A549 treated with CORT108297 at 1 μM for 4 hours (cell line): ENCODE measurements at places on chromosomes 5 and 9. TPM values are rescaled to one million over a fixed set of nuclear protein-coding genes. Genes with fewer than 3 reads are reported as not detected.

CCL27 gene
- 0.15 to 0.21 TPM (median 0.16 TPM) in 3 of 5 replicates, not detected in the others for total RNA-seq

ENTREP1 gene
- total RNA-seq = 0.43 to 0.74 TPM (median 0.57 TPM) in 5 replicates

CFAP157 gene
- 0.04 to 0.07 TPM (median 0.06 TPM) in 3 of 5 replicates, not detected in the others for total RNA-seq

KIF24 gene
- 3.0 to 3.7 TPM (median 3.3 TPM) in 5 replicates for total RNA-seq

SHLD3 gene
- 2.0 to 3.3 TPM (median 2.2 TPM) in 5 replicates for total RNA-seq

ARHGEF37 gene
- 0.72 to 1.2 TPM (median 0.87 TPM) in 5 replicates for total RNA-seq

GRXCR2 gene
- not detected in 5 replicates for total RNA-seq

ANGPTL2 gene
- 0.04 TPM in 1 of 5 replicates, not detected in the others for total RNA-seq

SV2C gene
- not detected in 5 replicates for total RNA-seq

FCN2 gene
- not detected in 5 replicates for total RNA-seq

ZNF366 gene
- not detected in 5 replicates for total RNA-seq

DOCK2 gene
- total RNA-seq = 1.3 to 4.0 TPM (median 2.9 TPM) in 5 replicates

TGFBR1 gene
- 42.6 to 90.6 TPM (median 66.1 TPM) in 5 replicates for total RNA-seq

DMRT3 gene
- not detected in 5 replicates for total RNA-seq

SNCAIP gene
- 0.03 to 0.05 TPM in 2 of 5 replicates, not detected in the others for total RNA-seq

LURAP1L gene
- total RNA-seq = 14.9 to 18.6 TPM (median 18.1 TPM) in 5 replicates

CLK4 gene
- 9.0 to 11.9 TPM (median 9.3 TPM) in 5 replicates for total RNA-seq

PLAC8L1 gene
- total RNA-seq = 0.16 to 0.47 TPM (median 0.24 TPM) in 4 of 5 replicates, not detected in the other

NR2F1 gene
- total RNA-seq = 3.8 to 5.7 TPM (median 4.7 TPM) in 5 replicates

ARSI gene
- total RNA-seq = 30.7 to 50.7 TPM (median 44.2 TPM) in 5 replicates

SLC34A1 gene
- 0.02 TPM in 1 of 5 replicates, not detected in the others for total RNA-seq

NEUROG1 gene
- total RNA-seq = not detected in 5 replicates

EEIG1 gene
- 50.6 to 81.0 TPM (median 63.1 TPM) in 5 replicates for total RNA-seq

CD14 gene
- total RNA-seq = 4.2 to 5.3 TPM (median 4.5 TPM) in 5 replicates

DNAI1 gene
- 0.07 to 0.21 TPM (median 0.12 TPM) in 5 replicates for total RNA-seq

OR1J2 gene
- total RNA-seq = not detected in 5 replicates

C9orf40 gene
- 7.4 to 13.0 TPM (median 11.4 TPM) in 5 replicates for total RNA-seq

STARD4 gene
- 3.8 to 4.7 TPM (median 4.6 TPM) in 5 replicates for total RNA-seq

MORN5 gene
- not detected in 5 replicates for total RNA-seq

ESM1 gene
- 0.06 TPM in 1 of 5 replicates, not detected in the others for total RNA-seq

TOMM5 gene
- 296 to 357 TPM (median 336 TPM) in 5 replicates for total RNA-seq

MVB12B gene
- total RNA-seq = 5.8 to 8.1 TPM (median 7.4 TPM) in 5 replicates

SPACA9 gene
- total RNA-seq = 4.8 to 5.2 TPM (median 5.1 TPM) in 5 replicates

CBY3 gene
- total RNA-seq = not detected in 5 replicates

SPINK1 gene
- total RNA-seq = 0.28 to 1.3 TPM (median 0.58 TPM) in 5 replicates

GRIA1 gene
- total RNA-seq = not detected in 5 replicates

GPX8 gene
- total RNA-seq = 36.3 to 49.8 TPM (median 38.0 TPM) in 5 replicates

CER1 gene
- total RNA-seq = not detected in 5 replicates

C5 gene
- 10.6 to 13.3 TPM (median 12.3 TPM) in 5 replicates for total RNA-seq

NDUFA8 gene
- total RNA-seq = 99.4 to 120 TPM (median 109 TPM) in 5 replicates

EFCAB9 gene
- not detected in 5 replicates for total RNA-seq

NR2F1-AS1 gene
- total RNA-seq = 3.8 to 4.6 TPM (median 4.0 TPM) in 5 replicates

LHX2 gene
- 2.8 to 6.0 TPM (median 4.7 TPM) in 5 replicates for total RNA-seq

IZUMO3 gene
- not detected in 5 replicates for total RNA-seq

HTR4 gene
- not detected in 5 replicates for total RNA-seq

ABO gene
- not detected in 5 replicates for total RNA-seq

MAN1B1 gene
- 42.2 to 55.4 TPM (median 51.2 TPM) in 5 replicates for total RNA-seq

DMGDH gene
- 0.15 TPM in 1 of 5 replicates, not detected in the others for total RNA-seq

EFNA5 gene
- 17.4 to 22.3 TPM (median 21.0 TPM) in 5 replicates for total RNA-seq

ERCC8 gene
- 13.0 to 19.8 TPM (median 13.7 TPM) in 5 replicates for total RNA-seq

TTC16 gene
- total RNA-seq = 0.02 to 0.05 TPM in 2 of 5 replicates, not detected in the others

LCP2 gene
- total RNA-seq = 0.06 TPM in 1 of 5 replicates, not detected in the others

GDNF gene
- 0.02 to 0.06 TPM (median 0.04 TPM) in 4 of 5 replicates, not detected in the other for total RNA-seq

CDKN2B gene
- total RNA-seq = not detected in 5 replicates

ISL1 gene
- 0.05 to 0.07 TPM in 2 of 5 replicates, not detected in the others for total RNA-seq
